ENCODE measurements at places on chromosomes 2 and 18.

DNA sequence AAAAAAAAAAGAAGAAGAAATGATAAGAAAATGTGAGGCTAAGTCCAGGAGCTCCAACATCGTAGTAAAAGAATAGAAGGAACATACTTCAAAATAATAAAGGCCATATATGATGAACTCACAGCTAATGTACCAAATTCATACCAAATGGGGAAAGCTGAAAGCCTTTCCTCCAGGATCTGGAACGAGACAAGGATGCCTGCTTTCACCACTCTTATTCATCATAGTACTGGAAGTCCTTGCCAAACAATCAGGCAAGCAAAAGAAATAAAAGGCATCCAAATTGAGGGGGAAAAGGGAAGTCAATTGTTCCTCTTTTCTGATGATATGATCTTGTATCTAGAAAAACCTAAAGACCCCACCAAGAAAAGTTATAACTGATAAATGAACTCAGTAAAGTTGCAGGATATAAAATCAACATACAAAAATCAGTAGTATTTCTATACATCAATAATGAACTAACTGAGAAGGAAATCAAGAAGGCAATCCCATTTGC is 170.6 kb downstream of the METTL4 start:
- DNase-seq, result no peak

GRCh38 chr2:231666171-231667095 is 41.9 kb upstream of the PTMA start:
- peak; percentile 98 for DNase-seq

- no peak for DNase-seq
Observed at GRCh38 chr18:59388817-59389216, 29.8 kb upstream of the LMAN1 start.

DNA sequence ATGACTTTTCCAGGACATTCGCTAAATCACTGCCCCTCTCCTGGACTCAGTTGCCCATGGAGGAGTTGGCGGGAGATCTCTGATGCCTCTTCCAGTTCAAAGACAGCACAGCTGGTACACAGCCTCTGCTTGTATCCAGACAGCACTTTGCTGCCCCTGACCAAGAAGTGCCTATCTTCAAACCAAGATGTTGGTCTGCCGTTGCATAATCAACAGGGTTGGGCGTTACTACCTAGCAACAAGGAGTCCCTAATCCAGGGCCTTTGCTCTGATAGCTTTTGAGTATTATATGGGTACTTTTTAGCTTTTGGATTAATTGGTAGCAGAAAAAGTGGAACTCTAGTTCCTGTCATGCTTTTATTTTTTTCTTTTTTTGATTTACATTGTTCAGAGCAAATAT is 166.6 kb downstream of the FAM210A start:
- DNase-seq, result no peak

- DNase-seq, result no peak
Observed at GRCh38 chr2:651951-652373, 25.2 kb downstream of the TMEM18 start.

DNA sequence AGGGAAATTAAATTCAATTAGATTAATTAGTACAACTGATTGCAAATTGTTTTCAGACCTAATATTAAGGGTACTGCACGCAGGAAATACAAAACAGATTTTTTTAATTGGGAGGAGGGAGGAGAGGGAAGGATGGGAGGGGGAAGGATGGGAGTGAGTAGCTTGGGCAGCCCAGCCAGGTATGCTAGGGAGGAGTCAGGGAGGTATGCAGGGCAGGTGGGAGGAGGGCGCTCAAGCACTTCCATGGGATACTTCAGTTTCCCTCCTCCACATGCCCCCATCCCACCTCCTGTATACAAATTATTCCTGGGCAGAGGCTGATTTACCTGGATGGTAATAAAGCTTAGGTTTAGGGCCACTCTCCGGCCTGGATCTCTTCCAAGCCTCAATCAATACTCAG is 76.6 kb upstream of the CAPN13 start:
- no peak for DNase-seq

DNA sequence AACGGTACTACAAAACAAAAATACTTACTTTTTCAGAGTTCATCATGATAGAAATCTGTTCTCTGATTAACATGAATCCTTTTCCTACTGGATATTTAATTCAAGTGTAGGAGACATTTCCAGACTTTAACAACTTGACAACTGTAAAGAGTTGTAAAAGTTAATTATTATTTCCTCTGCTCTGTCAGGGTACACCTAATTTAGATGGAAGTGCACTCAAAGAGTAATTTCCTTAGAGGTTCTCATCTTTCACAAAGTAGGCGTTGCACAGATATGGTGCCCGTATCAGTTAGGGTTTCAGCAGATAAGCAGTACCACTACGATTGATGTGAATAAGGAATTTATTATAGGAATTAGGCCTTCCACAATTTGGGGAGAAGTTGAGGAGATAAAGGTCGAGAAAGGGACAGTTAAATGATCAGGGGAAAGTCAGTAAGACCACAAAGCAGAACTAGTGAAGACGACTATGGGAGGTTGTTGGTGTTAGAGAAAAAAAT is 16.2 kb upstream of the PDE11A start:
- no peak for DNase-seq

- DNase-seq, result no peak
Observed at GRCh38 chr2:3066831-3067230, 310.8 kb downstream of the EIPR1 start.

- no peak for DNase-seq
Observed at GRCh38 chr2:17590342-17590911, 49.9 kb downstream of the VSNL1 start.

DNA sequence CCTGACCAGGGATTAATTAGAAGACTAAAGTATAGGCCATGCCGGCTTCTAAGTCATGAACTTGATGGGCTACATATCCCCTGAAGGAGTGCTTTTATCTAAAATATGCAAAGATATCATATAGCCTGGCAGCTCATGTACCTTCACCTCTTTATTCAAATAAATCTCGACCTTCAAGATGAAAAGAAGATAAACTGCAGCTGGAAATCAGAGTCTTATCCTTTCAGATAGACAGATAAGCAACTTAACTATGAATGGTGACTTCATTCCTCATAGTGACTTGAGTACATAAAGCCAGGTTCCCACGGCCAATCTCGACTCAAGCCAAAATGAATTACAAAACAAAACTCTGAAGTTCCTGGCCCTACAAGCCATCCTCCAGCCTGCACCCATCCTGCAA is 165.3 kb upstream of the KLHL29 start:
- no peak for DNase-seq

GRCh38 chr2:170282851-170283250 is 104.9 kb downstream of the MYO3B start:
- no peak for DNase-seq

GRCh38 chr2:15780234-15780633 is 160.1 kb upstream of the MYCN start:
- no peak for DNase-seq

GRCh38 chr18:21599585-21600525 is 649 bp downstream of the ESCO1 start:
- peak; percentile 90 for DNase-seq

DNA sequence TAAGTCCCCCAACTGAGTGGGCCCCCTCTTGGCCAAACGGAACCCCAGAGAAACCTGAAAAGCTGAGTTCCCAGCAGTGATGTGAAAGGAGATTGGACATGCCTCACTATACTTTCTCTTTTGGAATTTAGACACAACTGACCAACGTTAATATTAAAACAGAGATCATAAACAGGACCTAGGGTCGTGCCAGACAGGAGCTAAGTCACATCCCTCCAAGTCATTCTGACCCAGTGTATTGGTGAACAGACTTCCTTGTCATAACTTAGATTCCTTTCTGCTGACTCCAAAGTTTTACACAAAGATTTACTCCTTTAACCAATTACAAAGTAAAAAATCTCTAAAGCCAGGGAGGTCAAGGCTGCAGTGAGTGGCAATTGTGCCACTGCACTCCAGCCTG is 46.9 kb downstream of the UXS1 start:
- no peak for DNase-seq

DNA sequence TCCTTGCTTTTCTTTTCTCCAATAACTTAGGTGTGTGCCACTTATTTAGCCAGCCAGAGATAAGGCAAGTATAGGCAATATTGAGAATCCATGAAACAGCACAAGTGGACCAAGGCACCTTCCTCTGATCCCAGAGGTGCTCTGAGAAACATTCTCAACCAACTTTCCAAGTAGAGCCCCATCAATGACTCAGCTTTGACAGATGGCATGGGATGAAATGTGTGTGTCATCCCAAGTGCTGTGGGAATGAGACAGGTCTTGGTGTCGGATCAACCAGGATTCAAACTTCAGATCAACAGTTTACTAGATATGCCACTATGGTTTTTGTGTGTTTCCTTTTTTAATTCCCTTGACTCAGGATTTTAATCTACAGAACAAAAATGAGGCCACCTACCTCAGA is 164.0 kb downstream of the GRB14 start:
- no peak for DNase-seq

GRCh38 chr2:42917425-42917927 is 125.1 kb upstream of the HAAO start:
- peak; percentile 44 for DNase-seq

GRCh38 chr2:15804691-15805090 is 135.7 kb upstream of the MYCN start:
- DNase-seq, result no peak

DNA sequence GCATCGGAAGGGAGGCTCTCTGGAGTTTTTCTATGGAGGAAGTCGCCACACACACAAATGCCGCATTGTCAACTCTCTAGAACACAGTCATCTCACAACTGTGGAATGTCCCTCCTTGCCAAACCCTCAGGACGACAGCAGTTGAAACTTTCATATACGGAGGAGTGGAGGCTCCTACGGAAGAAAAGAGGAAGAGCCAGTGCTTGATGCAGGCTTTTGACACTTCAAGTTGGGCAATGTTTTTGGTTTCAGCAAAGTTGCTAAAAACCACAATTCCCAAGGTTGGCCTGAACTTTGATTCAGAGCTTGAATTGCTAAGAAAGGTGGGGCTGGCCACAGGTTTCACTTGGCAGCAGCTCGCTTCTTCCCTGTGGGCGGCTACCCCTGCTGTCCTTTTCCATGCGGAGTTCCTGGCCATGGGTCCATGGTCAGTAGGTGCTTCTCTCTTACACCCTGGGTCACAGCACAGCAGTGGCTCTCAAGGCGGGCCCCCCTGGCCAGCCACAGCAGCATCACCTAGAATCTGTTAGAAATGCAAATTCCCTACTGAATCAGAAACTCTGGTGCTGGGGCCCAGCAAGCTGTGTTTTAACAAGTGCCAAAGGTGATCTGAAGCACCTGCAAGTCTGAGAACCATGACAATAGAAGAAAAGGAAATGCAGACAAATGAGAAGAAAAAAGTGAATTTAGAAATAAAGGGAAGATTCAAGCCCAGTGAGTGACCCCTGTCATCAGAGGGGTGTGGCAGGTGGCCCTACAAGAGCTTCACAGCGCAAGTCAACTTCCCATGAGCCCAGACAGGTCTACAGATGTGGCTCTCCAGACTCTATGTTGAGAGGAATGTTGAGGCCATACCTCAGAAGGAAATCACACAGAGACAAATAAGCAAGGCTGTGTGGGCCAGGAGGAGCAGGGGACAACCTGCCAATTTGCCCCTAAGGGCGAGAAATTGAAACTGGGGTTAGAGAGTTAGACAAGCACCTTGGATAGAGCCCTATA is 856.4 kb downstream of the RNF144A start:
- DNase-seq, result no peak

DNA sequence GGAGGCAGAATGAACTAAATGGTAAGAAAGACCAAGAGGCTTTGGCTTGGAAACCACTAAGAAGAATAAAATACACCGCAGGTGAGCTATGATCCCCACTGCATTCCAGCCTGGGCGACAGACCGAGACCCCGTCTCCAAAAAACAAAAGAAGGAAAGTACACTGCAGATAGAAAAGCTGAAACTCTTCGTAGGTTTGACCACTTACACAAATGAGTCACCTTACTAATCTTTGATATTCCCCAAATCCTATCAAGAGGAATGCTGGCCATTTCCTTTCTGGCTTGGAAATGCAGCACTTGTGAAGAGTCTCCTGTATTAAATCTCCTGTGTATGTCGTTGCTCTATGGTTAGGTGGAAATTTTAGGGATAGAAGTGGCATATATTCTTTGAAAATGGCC is 108.8 kb downstream of the MTCL1 start:
- no peak for DNase-seq

DNA sequence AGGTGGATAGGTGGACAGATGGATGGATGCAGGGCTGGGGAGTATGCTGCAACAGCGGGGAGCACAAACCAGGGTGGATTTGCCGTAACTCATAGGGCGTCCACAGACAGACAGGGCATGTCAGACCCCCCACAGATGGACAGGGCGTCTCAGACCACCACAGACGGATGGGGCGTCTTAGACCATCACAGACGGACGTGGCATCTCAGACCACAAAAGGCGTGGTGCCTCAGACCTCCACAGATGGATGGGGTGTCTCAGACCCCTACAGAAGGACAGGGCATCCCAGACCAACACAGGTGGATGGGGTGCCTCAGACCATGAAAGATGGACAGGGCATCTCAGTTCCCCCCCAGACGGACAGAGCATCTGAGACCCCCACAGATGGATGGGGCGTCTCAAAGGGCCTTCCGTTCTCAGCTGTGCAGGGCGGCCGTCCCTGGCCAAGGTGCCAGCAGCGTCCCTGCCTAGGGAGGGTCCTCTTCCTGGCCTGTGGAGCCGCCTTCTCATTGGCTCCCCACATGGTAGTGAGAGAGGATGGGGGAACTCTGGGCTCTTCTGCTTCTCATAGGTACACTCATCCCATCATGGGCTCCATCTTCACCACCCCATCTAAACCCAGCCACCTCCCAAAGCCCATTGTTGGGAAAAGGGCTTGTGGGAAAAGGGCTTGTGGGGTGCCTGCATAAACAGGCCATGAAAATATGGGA is 2.1 kb downstream of the ANKMY1 start:
- no peak for DNase-seq

- no peak for DNase-seq
Observed at GRCh38 chr2:54634564-54635511, 88.6 kb upstream of the EML6 start.

DNA sequence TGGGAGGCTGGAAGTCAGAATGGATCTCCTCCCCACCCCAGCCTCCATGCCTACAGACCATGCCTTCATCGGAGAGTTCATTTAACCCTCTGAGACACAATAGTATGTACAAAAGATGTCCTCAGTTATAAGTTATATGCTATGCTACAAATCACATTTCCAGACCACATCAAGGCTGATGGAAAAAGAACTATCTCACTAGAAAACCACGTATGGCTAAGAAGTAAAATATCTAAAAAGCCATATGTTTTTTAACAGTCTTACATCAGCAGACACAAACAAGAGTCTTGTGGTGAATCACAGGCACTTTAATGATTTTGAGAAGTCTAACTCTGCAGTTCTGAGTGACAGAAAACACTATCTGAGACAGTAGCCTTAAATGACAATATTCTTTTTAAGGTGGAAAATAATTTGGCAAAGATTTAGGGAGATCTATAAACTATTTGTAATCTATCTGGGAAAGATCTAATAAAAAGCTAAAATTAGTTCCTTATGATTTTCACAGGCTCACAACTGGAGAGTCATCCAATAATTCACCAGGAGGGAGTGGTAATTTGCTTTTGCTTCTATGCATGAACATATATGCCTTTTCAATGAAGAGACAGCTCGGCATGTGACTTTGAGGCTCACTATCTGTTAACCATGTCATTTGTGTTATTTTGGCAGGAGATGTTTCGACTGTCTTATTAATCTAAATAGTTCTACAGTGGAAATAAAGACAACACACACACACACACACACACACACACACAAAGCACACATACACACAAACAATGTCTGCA is 197.5 kb downstream of the IRS1 start:
- no peak for DNase-seq

- no peak for DNase-seq
Observed at GRCh38 chr2:66435549-66435875, 587 bp downstream of the MEIS1 start.

GRCh38 chr18:23689031-23689615 is at the start of gene LAMA3:
TSS of gene LAMA3 (plus strand) at chr18:23689453. CDS start at chr18:23689684, 231 bp downstream.
- DNase-seq, result peak; percentile 92
